Prostate gland (tissue), 2 donors: ENCODE measurements at places on chromosomes 5 and 9.

DNA sequence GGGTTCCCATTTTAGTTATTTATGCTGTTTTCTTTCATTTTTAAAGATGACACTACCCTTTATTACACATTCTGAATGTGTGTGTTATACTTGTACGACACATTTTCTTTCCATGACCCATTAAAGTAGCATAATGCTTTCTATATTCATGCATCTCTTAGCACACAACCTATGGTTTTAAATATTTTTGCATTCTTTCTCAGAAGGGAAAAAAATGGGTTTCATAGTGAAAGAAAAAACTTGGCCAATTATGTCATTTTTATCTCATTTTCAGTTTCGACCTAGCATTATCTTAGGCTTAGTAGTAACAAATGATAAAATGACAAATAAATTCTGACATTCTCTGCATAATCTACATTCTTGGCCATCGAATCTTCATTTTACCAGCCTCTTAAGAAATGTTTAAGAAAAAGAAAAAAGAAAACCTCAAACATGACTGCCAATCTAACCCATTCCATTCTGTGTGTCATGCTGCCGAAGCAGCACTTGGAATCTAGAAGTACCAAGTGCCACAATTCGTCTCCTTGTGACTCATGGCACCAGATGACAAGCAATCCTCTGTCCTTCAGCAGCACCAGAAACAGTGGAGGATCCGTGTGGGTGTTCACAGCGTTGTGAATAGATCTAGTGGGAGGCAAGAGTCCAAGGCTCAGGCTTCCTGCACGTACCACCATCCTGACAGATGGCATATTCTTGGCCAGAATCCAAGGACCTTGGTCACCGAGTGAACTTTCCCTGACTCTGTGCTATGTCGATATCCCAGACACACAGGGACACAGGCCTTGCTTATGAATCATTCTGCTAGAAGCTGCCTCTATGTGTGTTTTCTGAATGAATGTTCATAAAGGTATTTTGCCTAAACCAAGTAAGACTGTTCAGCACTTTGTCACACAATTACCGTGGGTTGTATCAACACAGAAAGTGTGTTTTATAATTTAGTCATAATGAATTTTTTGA, 502.7 kb downstream of the NR2F1-AS1 start:
- peak; percentile 17 for DNase-seq

- no peak for DNase-seq
These were observed 48.2 kb upstream of the ZNF169 start for GRCh38 chr9:94210616-94211603.

GRCh38 chr9:98795970-98796363, 388 bp downstream of the ANKS6 start:
- DNase-seq = no peak

DNA sequence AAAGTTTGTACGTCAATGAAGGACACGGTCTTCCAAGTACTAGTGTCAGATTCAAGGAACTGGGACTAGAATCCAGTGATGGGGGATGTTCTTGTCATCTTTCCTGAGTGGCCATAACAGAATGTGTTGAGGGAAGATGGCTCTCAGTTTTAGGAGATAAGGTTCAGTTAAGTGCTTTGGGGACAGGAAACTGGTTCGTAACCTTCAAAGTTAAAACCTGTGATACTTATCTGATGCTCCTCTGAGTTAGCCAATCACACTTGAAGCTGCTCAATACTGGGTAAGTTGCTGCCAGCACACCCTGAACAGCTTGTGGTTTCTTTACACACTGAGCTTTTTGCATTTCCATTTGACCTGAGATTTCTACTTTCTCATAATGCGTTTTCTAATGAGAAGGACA, 64.4 kb downstream of the PIK3R1 start:
- no peak for DNase-seq

GRCh38 chr5:120682851-120683250, 218.8 kb downstream of the PRR16 start:
- no peak for DNase-seq

DNA sequence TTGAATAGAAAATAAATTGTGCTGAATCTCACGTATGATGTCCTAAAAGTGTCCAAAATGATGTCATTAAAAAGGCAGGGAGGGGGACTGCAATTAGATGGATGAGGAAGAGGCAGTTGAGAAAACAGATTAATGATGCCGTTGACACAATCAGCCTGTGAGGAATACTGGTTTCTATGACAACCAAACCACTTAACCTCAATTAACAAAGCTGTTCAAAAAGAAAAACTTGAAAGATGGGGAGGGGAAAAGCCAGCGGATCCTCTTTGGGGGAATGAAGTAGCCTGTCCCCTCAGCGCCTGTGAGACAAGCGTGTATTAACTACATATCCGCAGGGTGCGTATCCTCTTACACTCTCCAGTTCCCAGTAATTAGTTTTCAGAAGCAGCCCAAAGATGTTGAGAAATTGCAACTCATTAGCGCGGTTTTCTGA, 160.7 kb downstream of the TTC39B start:
- no peak for DNase-seq

GRCh38 chr9:108845507-108845906, 10.3 kb downstream of the ACTL7B start:
- no peak for DNase-seq
